COR-L47 (cell line): ENCODE measurements at places on chromosomes 4 and X.

- DNase-seq = no peak
Observed at GRCh38 chr4:7679406-7680040, 244.8 kb upstream of the PSAPL1 start.

DNA sequence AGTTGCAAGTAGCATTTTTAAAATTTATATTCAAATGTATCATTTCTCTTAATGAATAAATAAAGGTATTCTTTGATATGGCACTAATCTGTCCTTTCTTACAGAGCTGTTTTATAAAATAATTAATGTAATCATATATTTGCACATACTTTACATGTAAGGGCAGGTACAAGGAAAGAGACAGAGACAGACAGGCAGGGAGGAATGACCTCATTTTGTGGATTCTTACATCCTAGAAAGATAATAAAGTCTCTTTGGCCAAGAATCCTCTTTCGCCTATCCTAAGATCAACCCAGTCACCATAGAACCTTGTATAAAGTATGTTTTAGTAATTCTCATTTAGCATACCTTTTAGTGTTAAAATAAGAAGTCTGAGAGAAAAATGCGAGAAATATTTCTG lies 98.5 kb upstream of the CTSO start:
- DNase-seq = no peak

GRCh38 chr4:74117024-74117534 lies 18.1 kb upstream of the CXCL2 start:
- no peak for DNase-seq

DNA sequence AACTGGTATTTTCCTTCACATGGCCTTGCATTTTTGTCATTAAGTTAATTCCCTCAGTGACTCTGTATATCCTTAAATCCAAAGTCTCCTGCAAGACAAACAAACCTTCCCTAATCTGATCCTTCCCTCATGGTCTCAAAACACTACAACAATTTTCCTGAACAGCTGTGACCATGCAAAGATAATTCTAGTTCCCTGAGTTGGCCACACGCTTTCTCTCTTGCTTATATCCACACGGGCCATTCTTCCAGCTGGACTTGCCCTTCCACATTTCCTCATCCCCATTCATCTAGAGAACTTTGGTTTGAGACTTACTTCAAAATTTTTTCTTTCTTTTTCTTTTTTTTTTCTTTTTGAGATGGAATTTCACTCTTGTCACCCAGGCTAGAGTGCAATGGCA lies 1590.7 kb downstream of the STIM2 start:
- no peak for DNase-seq

DNA sequence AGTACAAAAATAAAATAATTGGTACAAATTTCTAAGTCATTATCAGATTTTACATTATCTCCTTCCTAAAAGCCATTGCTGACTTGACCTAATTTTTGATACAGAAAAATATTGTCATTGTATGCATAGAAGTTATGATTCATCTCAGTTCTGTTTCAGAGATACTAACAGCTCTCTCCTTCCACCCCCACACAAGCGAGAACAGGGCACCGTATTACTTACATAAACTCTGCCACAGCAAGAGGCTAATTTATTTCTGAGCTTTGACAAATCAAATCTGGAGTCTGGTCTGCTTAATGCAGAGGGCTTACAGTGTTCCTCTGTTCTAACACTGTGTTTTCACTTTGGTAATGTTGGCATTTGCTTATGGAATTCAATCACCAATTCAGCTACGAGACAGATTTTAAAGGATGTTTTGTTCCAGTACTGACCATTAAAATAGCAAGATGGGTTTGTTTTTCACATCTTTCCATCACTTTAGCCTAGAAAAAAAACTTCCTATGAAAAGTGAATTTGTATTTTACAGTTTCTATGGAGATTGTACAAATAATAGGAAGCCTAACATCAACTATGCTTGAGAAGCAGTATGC lies 181.8 kb downstream of the USP46 start:
- DNase-seq = no peak

DNA sequence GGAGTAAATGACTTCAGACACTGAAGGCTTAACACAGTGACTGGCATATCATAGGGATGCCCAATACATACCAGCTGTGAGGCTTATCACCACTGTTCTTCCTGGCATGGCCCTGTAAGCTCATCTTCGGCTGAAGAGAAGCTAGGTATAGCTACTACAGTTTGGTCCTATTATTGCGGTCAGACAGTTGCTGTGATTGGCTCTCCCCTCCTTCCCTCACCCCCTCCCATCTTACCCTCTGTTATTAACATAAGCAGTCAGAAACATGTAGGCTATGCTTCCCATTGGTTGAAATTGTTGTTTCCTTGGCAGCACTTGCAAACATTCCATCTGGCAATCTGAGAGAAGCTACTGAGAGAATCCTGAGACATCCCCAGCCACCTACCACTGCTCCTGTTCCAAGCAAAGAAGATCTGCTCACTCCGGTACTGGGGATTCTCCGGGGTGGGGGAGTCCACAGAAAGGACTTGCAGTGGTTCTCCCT lies at the start of gene AKAP14:
Gene AKAP14 (plus strand): TSS at position 51 of the 484 bp plus-strand sequence. CDS start 7,331 bp downstream, outside the sequence.
- no peak for DNase-seq

DNA sequence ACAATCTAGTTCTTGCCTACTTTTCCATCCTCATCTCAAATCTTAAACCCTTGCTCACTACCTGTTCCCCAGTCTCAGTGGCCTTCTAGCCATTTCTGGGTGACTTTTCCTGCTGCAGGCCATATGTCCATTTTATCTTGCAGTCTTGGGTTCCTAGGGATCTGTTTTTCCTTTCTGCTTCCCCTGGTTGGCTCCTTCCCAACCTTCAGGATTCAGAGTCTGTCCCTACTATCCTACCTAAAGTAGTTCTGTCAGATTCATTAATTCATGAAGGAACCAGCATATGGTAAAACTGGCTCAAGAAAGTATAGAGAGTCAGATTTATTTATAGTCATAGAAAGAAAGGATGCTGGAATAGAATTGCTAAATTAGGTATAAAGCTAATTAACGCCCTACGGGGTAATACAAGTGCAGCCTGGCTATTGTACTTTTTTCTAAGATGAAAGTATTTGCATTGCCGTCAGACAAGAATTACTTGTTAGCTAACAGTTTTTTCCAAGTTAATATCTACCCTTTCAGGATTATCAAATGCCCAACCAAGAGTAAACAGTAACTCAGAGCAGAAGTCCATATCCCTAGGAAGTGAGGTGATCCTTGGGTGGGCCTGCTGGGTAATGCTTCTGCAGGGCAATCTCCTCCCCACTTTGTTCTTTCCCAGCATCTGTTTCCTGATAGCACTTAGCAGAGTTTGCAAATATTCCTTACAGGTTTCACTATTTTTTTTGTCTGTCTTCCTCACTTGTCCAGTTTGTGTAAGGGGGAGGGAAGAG lies 63.6 kb downstream of the REPS2 start:
- DNase-seq = no peak

GRCh38 chr4:125620066-125620860 lies 305.5 kb downstream of the FAT4 start:
- DNase-seq = no peak

DNA sequence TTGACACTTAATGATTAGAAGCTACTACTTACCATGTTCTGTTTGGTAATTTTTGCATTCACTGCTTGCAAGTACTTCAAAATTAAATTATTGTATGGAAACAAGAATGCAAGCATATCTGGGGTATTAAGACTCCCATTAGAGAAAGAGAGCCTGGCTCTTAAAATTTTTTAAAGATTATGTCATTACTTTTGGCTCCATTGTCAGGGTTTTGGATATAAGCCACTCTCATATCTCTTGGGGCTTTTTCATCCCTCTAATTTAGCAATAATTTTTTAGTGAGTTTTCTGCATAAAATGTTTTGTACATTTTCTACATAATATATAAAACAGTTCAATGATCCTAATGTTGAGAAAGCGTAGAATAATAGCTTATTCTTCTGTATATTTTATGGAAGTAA lies 49.4 kb downstream of the SLC9A6 start:
- no peak for DNase-seq

- DNase-seq = no peak
Observed at GRCh38 chr4:146648461-146648783, 9.7 kb downstream of the POU4F2 start.

GRCh38 chr4:22315628-22316027 lies 200.2 kb downstream of the ADGRA3 start:
- no peak for DNase-seq

DNA sequence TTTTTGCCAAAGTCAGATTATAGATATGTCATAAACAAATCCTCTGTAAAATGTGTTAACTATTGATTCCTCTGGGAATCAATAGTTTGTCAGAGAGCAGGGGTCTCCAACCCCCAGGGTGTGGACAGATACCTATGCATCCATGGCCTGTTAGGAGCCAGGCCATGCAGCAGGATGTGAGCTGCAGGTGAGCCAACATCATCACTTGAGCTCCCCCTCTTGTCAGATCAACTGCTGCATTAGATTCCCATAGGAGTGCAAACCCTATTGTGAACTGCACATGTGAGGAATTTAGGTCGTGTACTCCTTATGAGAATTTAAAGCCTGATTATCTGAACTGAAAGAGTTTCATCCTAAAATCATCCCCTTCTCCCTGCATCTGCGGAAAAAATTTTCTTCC lies 1365.4 kb downstream of the ARAP2 start:
- no peak for DNase-seq

DNA sequence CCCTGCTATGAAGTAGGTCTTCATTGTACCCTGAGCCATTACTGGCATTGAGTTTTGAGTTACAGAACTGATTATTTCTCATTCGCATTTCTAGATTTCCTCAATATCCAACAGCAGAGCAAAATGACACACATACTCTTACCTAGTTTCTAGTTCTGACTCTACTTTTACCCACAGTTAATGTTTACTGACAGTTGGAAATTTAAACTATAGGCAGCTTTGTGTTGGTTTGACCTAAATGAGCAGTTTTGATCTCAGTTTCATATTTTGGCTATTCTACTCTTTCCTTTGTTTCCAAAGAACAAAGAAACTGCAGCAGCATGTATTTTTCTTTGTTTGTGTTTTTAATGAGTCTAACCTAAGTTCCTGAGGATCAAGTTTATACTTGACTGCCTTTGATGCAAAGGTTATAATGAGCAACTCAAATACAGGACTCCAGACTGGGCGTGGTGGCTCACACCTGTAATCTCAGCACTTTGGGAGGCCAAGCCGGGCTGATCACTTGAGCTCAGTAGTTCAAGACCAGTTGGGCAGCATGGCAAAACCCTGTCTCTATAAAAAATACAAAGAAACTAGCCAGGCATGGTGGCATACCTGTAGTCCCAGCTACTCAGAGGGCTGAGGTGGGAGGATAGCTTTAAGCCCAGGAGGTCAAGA lies 30.4 kb downstream of the TXK start:
- DNase-seq = no peak

- no peak for DNase-seq
Observed at GRCh38 chrX:76184276-76184675, 11.4 kb downstream of the PBDC1 start.

- no peak for DNase-seq
Observed at GRCh38 chr4:65971686-65972085, 301.4 kb upstream of the EPHA5 start.

DNA sequence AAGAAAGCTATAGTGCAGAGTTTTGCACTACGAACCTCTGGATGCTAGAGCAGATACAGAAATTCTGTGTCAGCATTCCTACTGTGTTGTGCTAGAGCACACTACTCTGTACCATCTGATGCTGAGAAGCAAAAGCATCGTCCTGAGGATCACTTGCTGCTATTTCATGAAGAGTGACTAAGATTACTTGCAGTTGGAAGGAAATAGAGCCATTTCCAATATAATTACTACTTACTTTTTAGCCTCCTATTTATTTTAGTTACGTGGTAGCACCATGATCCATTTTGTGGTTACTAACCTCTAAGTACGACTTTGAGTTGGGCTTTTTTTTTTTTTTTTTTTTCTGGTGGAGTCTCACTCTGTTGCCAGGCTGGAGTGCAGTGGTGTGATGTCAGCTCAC lies 226.7 kb downstream of the PALLD start:
- DNase-seq = no peak

DNA sequence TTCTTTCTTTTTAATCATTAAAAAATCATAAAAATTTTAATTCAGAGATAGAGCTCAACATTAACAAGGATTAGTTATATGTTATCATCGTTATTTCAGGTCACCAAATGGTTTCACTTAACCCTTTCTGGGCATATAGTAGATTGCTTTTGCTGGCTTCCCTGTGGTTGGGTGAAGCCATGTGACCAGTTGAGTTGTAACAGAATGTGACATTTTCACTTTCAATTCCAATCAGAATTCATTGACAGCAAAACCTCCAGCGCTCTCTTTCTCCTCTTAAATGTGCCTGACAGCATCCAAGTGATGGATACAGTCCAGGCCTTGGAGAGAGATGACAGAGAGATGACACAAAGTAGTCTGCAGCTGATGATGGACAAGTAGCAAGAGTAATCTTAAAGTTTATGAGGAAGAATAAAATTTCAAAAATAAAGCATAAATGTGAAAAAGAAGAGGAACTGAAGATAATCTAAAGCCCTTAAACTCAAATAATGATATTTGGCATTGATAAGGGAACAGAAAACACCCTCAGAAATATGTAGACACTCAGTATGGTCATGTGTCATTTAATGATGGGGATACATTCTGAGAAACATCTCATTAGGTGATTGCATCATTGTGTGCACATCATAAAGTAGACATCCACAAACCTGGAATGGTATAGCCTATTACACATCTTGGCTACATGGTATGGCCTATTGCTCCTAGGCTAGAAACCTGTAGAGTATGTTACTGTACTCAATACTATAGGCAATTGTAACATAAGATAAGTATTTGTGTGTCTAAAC lies 92.3 kb upstream of the QRFPR start:
- DNase-seq = no peak

- DNase-seq = peak; percentile 86
Observed at GRCh38 chr4:123599920-123600810, 203.6 kb downstream of the SPRY1 start.

GRCh38 chr4:153112041-153112441 lies 92.2 kb upstream of the TRIM2 start:
- DNase-seq = no peak

DNA sequence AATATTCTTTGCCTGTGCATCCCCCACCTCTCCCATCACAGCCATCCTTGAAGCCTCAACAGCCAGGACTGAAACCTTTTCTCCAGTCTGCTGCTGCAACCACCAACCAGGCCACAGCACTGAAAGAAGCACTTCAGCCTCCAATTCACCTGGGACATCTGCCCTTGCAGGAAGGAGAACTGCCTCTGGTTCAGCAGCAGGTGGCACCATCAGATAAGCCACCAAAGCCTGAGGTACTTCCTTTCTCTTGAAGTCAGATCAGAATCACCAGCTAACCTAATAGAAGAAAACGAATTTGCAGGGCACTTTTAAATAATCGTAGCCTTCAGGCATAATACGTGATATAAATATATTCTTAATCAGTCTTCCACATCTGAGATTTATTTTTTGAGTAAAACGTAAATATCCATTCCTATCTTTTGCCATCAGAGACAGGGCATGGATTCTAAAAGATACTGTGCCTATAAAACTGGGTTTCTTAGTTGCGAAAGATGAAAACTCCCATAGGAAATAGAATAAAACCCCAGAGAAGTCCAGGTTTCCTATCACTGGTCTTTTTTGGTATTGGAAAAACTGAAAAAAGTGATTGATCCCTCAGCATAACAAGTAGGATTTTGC lies 9.5 kb downstream of the AMBN start:
- DNase-seq = peak; percentile 45
